ENCODE measurements at places on chromosomes 3 and 15.

GRCh38 chr3:31432897-31433678 is 99.6 kb upstream of the STT3B start:
- DNase-seq, result no peak

- DNase-seq, result no peak
Measured at GRCh38 chr15:98690272-98690950, 42.1 kb downstream of the IGF1R start.

DNA sequence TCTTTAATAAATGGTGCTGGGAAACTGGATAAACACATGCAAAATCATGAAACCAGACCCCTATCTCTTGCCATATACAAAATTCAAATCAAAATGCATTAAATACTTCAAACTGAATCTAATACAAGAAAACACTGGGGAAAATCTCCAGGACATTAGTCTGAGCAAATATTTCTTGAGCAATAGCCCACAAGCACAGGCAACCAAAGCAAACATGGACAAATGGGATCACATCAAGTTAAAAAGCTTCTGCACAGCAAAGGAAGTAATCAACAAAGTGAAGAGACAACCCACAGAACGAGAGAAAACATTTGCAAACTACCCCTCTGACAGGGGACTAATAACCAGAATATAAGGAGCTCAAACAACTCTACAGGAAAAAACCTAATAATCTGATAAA is 6.3 kb downstream of the ANKRD28 start:
- no peak for DNase-seq

- no peak for DNase-seq
Measured at GRCh38 chr15:96181873-96182301, 148.6 kb upstream of the NR2F2 start.

DNA sequence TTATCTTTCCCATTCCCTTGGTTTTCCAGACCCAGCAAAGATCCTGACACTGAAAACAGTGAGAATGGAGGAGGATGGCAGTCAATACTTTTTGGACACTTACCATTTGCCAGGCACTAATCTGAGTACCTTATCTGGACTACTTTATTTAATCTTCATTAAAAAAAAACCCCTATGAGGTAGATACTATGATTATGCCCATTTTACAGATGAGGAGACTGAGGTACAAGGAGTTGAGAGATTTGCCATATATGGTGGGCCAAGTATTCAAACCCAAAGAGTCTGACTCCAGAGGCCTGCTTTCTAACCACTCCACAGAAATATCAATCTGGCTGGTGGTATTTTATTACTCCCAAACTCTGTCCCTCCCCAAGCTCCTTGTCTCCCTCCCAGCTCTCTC is 19.6 kb downstream of the HCN4 start:
- no peak for DNase-seq

GRCh38 chr3:67809370-67809935 is 155.0 kb upstream of the SUCLG2 start:
- no peak for DNase-seq

Measured in CD4-positive, alpha-beta T cell treated with Interleukin-17A for 1 hour (primary cell).